ENCODE measurements at places on chromosomes 6 and 20.

- DNase-seq = no peak
Observed at GRCh38 chr6:28005152-28005890, 48.3 kb downstream of the OR2B6 start.

- no peak for DNase-seq
Observed at GRCh38 chr6:44010411-44011349, 116.6 kb downstream of the MRPL14 start.

DNA sequence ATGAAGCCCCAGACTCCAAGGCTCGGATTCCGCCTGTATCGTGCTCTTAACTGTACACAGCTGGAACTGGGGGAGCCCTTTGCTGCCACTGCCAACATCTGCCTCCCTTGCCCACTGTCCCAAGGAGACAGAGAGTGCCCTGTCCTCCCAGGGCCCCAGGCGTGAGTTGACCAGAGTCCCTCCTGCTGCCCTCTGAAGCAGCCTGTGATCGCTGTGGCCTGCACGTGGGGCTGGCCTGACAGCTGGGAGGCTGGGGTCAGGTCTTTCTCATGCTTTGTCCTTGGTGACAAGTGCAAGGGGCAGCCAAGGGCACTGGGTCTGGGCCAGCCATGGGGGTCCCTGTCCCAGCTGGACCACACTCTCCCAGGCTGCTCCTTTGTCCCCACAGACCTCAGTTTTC is 44.3 kb downstream of the KIAA1755 start:
- no peak for DNase-seq

GRCh38 chr6:117497237-117497636 is 14.8 kb downstream of the DCBLD1 start:
- DNase-seq = no peak

- no peak for DNase-seq
Observed at GRCh38 chr6:87799651-87800050, 97.6 kb upstream of the AKIRIN2 start.
